T-helper 9 cell (primary cell): ENCODE measurements at places on chromosomes 7 and 10.

DNA sequence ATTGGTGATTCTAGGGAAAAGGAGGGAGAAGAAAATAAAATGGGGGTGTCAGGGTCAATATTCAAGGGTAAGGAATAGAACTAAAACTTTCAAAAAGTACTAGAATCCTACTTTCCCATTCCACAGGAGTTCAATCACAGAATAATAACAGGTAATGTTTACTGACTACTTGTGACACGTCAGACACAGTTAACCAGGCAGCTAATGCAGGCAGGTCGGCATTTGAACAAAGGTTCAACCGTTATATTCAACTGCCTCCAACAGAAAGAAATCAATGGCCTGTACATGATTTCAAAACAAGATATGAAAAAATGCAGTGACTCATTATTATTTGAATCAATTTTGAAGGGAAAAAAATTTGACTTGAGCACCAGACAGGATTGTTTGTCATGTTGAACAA, 3.1 kb downstream of the ASB15 start:
- DNase-seq, result no peak

- DNase-seq, result no peak
Measured at GRCh38 chr7:68224041-68224741, 1227.6 kb downstream of the TYW1 start.

DNA sequence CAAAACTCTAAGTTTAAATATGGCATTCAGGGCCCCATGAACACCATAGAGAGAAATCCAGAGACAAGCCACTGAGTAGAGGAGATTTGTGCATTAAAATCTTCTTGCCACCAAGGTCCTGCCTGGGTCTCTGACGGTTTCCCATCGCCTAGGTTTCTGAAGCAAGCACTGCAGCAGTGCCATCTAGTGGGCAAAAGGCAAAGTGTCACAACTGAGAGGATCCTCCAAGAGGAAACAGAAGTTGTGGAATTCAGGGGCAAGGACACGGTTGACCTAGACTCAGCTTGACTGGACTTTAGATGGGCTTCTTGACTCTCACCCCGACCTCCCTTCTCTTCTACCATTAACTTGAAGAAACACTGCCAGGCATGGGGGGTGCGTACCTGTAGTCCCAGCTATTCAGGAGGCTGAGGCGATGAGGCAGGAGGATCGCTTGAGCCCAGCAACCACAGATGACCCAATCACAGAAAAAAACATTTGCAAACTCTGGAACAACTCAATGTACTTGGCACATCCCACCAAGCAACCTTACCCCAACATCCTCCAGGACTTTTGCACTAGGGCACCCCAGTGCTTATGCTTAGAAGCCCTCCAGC, 604.1 kb downstream of the GALNT17 start:
- peak; percentile 22 for DNase-seq

DNA sequence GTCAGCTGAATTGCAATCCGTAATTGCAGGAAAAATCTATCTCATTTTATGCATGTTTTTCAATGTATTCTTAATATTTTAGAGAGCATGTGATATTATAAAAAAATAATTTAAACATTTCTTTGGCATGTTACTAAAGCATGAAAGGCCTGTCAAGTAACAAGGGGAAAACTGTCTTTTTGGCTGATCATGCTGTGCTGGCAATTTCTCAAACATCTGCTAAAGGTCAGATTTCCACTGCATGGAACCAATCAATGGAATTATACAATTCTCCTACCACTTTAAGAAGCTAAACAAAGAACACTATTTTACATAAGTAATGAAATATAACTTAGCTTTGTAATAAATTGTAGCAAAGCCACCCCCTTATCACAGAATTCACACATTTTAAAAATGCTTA, 49.4 kb downstream of the JMJD1C start:
- DNase-seq, result no peak

DNA sequence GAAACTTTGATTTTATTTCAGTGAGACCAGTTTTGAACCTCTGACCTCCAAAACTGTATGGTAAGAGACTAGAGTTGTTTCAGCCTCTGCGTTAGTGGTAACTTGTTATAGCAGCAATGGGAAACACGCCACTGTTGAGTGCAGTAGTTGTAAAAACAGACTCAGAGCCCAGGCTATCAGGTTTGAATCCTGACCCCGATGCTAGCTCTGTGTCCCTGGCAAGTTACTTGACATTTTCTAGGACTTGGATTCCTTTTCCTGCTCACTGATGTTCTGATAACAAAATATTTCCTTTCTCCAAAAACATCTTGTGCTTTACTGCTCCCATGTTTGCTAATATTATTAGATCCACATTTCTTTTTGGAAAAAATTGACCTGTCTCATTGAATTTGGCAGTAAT, 131.0 kb downstream of the PLXDC2 start:
- DNase-seq, result no peak

DNA sequence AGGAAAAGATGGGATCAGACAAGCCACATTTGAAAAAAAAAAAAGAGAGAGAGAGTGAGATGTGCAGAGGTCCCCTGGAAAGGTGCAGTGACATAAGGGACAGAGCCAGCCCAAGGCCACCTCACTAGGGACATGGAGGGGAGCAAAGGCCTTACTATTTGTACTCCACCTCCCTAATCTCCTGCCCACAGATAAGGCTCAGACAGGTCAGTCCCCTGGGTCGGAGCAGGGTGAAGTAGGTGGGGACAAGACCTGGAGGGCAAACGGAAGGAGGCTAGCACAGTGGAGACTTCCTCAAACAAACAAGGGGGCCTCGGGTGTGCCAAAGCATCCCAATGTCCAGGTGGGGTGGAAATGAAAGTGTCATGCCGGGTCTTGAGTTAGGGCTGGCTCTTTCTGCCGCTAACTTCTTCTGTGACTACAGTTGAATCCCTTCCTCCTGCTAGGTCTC, 7.0 kb downstream of the PRF1 start:
- DNase-seq, result no peak

GRCh38 chr10:79249186-79250121, 97.8 kb upstream of the PPIF start:
- DNase-seq, result no peak

DNA sequence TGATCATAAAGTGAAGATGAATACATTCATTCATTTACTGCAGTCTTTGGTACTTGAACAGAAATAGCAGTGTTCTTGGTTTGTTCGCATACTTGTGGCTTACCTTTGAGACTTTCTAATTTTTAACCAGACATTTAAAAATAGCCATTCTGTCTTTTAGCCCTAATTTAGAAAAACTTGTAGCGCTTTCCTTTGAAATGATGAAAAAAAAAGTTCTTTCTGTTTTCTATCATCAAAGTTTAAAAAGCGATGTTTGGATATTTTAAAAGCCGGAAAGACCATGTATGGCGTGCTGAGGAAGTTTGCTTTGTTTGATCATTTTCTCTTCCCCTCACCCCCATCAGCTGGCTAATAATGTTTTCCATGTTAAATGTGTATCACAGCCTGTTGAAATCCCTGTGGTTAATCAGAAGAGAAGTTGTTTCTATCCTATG, 116.3 kb downstream of the CUX1 start:
- no peak for DNase-seq

GRCh38 chr7:16264036-16264819, 157.1 kb downstream of the CRPPA start:
- DNase-seq, result no peak

DNA sequence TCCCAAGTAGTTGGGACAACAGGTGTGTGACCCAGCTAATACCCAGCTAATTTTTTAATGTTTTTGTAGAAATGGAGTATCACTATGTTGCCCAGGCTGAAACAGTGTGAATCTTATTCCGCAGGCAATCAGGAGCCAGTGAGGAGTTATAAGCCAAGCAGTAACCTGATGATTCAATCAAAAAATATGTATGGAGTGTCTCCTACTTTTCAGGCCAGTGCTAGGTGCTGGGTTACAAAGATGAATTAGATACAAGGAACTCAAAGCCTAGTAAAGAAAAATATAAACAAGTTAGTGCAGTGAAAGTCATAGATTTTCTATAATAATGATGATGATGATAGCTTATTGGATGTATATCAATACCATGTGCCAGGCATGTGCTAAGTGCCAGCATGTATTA, 13.2 kb upstream of the IFRD1 start:
- DNase-seq, result no peak

DNA sequence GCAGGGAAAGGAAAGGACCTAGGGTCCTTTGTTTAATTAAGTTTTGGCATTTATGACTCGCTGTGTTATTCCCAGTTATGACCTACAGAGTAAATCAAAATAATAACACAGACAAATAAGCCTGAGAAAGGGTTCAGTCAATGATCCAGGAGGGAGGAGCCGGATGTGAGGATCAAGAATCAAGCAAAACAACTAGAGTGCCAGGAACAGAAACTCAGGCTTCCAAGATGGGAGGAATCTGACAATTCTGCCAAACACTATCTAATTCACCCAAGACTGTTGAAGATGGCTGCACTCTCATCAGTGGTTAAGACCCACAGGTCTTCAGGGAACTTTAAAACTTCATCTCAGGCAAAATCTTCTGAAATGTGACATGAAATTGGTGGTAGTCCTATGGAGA, 50.3 kb upstream of the PIP4K2A start:
- no peak for DNase-seq

DNA sequence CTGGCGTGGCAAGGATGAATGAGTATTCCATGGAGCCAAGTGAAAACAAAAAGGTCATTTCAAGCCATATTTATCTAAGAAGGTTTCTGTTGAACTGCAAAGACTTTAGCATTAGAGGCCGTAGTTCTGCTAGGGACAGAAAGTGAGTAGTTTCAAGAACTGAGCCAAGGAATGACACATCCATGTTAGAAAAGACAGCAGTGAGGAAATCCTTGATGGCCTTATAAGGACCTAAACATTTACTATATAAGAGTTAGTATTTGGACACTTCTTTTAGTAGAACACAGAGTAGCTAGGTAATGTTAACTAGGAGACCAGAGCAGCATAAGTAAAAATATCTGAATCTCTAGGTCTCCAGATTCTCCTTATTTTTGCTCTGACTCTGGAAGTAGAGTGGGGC, 329.8 kb upstream of the SEMA3D start:
- DNase-seq, result no peak
